ENCODE measurements at places on chromosomes 5 and 9. TPM values are rescaled to one million over a fixed set of nuclear protein-coding genes. Genes with fewer than 3 reads are reported as not detected.

Gene PCDHB9
- 2.4 TPM for total RNA-seq

Gene SOHLH1
- not detected for total RNA-seq

Gene KCNV2
- total RNA-seq, result not detected

Gene GRIN3A
- not detected for total RNA-seq

Gene ARL14EPL
- not detected for total RNA-seq

Gene SOX30
- total RNA-seq, result not detected

Measured in subcutaneous adipose tissue (tissue), 4 donors.